NCI-H446 treated with DMSO at 0.1 percent for 48 hours (cell line): ENCODE measurements at places on chromosomes 4 and X.

DNA sequence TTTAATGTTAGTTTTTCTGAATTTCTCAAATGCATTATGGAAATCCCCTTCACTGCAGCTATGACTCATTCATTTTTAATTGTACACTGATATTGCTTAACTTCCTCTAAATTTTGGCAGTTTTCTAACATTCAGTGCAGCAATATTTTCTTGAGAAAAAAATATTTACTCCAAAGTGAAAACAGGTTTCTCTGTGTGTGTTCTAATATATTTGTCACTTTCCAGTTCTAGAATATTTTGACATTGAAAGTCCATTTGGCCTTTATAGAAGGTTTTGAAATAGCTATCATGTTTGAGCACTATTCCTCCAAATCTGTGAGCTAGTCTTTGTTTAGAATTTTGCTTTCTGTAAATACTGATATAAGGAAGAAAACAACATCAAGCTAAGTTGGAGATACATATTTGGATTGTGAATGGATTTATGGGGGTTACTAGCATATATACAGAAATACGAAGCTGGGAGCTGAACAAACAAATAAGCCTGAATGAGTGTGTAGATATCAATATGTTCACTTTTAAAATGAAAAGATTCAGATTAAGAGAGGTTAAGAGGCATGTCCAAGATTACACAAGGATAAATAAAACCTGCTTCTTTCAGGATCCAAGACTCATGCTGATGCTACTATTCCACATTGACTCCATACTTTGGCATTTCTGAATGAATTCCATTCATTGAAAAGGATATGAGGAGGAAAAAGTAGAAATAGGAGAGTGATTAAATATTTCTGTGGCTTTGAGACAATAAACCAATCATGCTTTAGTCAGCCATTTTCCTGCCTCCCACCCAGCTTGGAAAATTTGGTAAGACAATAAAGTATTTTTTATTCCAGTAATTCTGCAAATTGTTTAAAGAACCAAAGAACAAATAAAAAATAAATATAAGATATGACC is 57.3 kb upstream of the SLIT2 start:
- DNase-seq, result no peak

- DNase-seq, result no peak
Measured at GRCh38 chr4:102792361-102792936, 31.7 kb upstream of the MANBA start.

- no peak for DNase-seq
Measured at GRCh38 chrX:120372667-120373370, 10.9 kb downstream of the ATP1B4 start.

DNA sequence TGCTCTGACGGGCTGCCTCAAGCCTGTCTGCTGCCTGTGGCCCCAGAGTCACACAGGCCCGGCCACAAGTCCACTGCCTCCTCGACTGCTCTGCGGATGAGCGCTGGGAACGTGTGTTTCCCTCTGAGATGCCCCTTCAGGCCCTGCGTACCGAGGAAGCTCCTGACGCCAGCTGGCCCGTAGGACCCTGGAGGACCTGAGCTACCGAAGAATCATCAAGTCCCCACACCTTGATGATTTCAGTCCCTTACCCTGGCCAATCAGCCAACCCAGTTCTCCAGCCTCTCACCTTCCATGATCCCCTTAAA is 96.6 kb upstream of the LRPAP1 start:
- no peak for DNase-seq

GRCh38 chr4:16728849-16729248 is 169.6 kb downstream of the LDB2 start:
- no peak for DNase-seq

DNA sequence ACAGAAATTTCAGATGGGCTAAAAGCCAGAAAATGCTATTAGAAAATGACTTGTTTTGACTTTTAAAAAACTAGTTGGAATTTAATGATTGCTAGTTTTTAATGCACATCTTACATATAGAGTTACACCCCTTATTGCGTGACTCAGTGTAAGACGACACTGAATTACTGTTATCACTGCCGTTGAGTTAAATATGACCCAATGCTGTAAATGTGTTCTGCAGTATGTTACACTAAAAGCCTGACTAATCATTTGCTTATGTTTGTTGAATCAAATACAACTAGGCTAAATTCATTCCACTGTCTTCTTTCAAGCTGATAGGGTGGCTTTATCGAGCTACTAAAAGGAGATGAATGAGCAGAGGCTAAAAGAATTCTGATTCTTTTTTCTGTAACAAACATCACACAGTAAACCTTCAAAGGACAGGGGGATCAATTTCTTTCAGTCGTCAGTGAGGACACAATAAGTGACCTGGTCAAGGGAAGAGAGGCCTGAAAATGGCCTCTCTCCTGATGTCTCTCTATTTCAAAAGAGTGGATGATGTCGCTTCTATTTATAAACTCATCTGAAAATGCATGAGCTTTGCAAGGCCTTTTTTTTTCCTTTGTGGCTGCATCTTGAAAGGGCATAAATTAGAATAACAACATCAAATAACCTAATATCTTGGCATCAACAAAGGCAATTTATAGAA is 142.2 kb upstream of the KCNIP4 start:
- no peak for DNase-seq

- DNase-seq, result no peak
Measured at GRCh38 chr4:103095080-103095479, 4.6 kb downstream of the BDH2 start.

DNA sequence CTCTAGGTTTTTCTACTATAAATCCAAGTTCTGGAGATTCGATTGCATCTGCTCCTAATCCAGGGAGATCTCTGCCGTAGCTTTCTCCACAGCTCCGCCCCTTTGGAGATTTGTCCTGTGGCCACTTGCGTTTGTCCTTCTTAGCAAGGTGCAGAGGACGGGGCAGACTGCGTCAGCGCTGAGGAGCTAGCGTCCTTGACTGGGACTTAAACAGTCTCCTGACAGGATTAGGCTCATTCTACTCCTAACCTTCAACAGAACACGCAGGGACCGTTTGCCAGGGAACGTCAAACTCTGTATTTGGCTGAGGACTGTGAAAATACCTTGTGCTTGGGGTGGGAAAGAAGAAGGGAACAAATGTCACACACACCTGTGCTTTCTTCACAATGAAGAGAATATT is 38.6 kb downstream of the SORBS2 start:
- DNase-seq, result no peak

- peak; percentile 66 for DNase-seq
Measured at GRCh38 chrX:107776649-107777535, 641 bp upstream of the NCBP2L start.

- peak; percentile 13 for DNase-seq
Measured at GRCh38 chr4:118682928-118683327, 2.3 kb upstream of the METTL14 start.

DNA sequence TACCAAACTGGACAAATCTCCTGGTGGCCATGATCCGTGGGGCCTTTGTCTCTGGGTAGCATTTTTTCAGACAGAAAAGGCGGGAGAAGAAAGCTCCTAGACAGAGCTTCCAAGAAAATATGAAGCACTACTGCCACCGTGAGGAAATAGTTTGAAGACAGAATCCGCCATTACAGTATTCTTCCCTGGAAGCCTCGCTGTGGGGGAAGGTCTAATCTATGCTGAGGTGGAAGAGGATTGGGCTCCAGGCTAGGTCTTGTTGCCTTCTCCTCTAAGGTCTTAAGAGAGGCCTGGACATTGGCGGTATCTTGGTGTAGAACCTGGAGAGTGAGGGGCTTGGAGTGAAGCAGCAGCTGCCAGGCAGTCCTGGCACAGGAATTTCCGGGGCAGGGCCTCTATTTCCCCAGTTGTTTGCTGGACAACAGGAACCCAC is 218.9 kb downstream of the OR13H1 start:
- no peak for DNase-seq

- DNase-seq, result no peak
Measured at GRCh38 chr4:189376901-189377300, 563.8 kb upstream of the FRG1 start.

DNA sequence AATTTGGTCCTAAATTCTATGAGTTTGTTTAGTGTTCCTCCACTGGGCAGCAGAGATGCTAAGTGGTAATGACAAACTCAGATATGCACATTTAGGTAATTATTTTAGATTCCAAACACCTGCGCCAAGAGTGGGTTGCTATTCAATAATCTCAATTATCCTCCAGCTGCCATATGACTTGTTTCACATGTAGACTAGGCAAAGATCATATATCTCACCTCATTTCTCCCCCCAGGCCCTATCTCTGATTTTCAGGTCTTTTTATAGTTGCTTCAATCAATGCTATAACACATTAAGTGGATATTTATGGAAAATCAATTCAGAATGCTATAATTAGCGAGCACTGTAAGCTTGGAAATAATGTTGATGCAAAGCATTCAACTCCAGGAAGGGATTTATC is 217.6 kb downstream of the KCTD8 start:
- no peak for DNase-seq

GRCh38 chr4:127084666-127085065 is 548.1 kb upstream of the INTU start:
- no peak for DNase-seq

DNA sequence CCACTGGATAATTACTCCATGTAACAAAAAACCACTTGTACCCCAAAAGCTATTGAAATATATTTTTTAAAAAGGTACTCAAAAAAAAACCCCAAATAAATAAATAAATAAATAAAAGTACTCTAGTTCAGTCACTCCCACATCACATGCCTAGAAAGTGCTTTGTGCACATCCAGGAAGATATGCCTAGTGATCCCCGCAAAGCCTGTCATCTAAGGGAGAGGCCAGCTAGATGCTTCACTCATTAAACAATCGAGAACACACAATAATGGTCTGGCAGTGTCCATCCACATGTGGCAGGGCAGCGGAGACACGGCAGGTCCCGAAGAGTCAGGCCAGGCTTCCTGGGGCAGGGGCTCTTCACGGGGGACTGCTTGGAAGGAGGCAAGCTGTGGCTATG is 47.6 kb downstream of the RAB33B start:
- DNase-seq, result no peak

GRCh38 chr4:122830426-122831095 is 3.9 kb downstream of the FGF2 start:
- no peak for DNase-seq

GRCh38 chr4:85166318-85166717 is 199.8 kb upstream of the WDFY3 start:
- no peak for DNase-seq

GRCh38 chrX:46408553-46409407 is 136.4 kb downstream of the ZNF674 start:
- DNase-seq, result no peak

GRCh38 chr4:108527723-108528122 is 92.7 kb upstream of the RPL34 start:
- no peak for DNase-seq

DNA sequence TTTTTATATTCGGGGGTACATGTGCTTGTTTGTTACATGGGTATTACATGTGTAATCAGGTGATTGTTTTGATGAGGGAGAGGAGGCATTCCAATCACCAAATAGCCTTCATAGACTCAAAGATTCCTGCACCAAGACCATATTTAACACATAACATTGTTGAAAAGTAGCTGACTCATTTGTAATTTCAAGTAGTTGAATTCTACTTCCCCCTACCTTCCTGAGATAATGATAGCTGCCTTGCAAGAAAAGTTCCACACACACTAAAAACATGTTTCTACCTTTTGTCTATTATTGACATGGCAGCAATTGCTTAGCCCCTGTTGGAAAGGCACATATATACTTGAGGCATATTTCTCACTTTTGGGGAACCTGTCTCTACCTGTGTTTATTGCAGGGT is 16.1 kb downstream of the PGAM4 start:
- no peak for DNase-seq

GRCh38 chr4:24266951-24267722 is 317.2 kb downstream of the DHX15 start:
- DNase-seq, result no peak

GRCh38 chr4:153808175-153808574 is 19.3 kb upstream of the SFRP2 start:
- DNase-seq, result no peak

DNA sequence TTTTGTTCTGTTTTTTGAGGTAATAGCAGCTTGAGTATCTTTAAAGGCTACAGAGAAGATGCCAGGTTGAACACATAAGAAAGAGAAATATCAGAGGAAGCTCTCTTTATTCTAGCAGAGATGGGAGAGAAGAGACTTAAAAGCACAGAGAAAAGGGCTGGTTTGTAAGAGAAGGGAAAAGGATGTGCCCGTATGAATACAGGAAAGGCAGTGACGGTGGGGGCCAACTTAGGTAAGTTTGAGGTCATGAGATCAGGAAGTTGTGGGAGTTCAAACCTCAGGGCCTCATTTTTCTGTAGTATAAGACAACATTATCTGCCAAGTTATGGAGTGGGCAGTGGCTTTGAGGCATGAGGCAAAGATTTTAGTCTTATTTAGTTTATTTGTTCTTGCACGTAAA is 121.3 kb upstream of the S100G start:
- no peak for DNase-seq

GRCh38 chrX:119381349-119381944 is 17.7 kb upstream of the SLC25A43 start:
- no peak for DNase-seq

- no peak for DNase-seq
Measured at GRCh38 chr4:188399834-188400233, 260.6 kb downstream of the TRIML1 start.

GRCh38 chrX:109704563-109704962 is 28.5 kb downstream of the ACSL4 start:
- DNase-seq, result no peak

DNA sequence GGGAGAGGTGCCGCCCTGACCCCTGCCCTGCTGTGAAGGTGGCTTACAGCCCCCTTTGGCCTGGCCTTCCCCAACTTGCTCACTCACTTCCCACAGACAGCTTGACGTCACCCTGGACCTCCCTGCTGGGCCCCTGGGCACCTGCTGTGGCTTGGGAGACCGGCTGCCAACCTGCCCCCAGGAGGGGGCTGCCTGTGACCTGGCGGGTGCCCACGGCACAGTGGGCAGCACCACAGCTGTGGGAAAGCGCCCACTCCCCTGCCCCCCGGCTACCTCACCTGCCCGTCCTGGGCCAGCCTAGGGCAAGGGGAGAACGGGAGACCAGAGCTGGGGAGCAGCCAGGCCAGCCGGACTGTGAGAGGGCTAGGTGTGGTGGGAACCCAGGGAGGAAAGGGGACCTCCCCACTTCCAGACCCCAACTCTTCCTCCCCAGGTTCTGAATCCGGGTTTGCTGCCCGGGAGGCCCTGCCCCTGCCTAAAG is 2.4 kb upstream of the ZFP92 start:
- no peak for DNase-seq

GRCh38 chr4:24105327-24106038 is 215.6 kb upstream of the PPARGC1A start:
- DNase-seq, result peak; percentile 14

GRCh38 chr4:159195361-159195769 is 92.5 kb downstream of the RAPGEF2 start:
- DNase-seq, result no peak

DNA sequence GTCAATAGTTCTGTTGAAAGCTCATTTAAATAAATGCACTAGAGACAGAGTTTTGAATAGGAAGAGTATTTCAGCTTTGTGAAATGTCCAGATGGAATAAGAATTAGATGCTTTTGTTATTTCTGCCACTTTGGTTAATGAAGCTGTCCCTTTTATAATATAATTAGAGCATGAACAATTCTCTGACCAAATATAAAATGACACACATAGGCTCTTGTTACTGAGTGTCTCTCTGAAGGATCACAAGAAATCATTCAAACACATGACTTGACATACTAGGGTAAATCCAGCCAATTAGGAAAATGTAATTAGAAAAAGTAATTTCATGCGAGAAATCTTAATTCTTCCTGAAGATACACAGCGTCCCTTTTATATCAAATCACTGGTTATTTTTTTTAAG is 68.4 kb upstream of the DDIT4L start:
- DNase-seq, result no peak
